ENCODE measurements at places on chromosomes 4 and X.
A peak's percentile ranks its signal among the peaks of the same experiment; 100 is the strongest.

GRCh38 chrX:119669424-119670037, 23.4 kb downstream of the SEPTIN6 start:
- no peak for DNase-seq

DNA sequence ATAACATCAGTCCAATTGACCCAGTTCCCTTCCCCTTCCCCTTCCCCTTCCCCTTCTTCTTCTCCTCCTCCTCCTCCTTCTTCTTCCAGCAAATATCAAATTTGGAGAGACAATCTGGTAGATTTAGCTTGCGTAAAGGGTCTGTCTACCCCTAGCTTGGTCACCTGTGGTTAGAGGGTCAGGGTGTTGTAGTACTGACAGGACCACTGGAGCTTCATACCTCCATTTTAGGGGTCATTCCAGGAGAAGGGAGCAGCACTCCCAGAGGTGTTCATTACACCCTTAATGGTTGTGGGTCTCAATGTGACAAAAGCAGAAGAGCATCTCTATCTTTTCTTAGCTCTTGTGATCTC, 3.7 kb upstream of the FGB start:
- no peak for DNase-seq

GRCh38 chr4:150078041-150078578, at the start of gene DCLK2:
DCLK2 (plus strand) TSS chr4:150078445; CDS start chr4:150079028, 583 bp downstream.
- DNase-seq, result peak; percentile 79

DNA sequence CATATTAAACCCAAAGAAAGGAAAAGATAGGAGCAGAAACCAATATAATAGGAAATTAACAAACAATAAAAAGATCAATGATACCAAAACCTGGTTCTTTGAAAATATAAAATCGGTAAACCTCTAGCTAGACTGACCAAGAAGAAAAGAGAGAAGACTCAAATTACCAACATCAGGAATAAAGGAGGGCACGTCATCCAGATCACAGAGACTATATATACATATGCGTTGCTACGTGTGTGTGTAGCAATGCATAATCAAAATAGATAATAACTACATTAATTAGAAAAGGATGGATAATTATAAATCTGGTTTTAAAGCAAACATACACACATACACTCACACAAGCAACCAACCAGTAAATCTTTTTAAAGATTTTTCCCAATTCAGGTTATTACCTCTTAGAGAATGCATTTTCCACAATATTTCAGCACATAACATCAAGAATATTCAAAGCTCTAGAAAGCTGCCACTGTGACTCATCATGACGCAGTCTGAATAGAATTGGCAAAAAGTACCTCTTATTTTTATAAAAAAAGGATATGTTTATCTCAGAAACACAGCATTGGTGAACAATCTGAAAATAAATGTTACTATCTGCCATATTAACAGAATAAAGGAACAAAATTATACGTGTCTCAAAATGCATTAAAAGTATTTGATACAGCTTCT, 41.4 kb upstream of the USP9X start:
- DNase-seq, result no peak

GRCh38 chrX:113412106-113412505, 571.5 kb upstream of the AMOT start:
- DNase-seq, result no peak

DNA sequence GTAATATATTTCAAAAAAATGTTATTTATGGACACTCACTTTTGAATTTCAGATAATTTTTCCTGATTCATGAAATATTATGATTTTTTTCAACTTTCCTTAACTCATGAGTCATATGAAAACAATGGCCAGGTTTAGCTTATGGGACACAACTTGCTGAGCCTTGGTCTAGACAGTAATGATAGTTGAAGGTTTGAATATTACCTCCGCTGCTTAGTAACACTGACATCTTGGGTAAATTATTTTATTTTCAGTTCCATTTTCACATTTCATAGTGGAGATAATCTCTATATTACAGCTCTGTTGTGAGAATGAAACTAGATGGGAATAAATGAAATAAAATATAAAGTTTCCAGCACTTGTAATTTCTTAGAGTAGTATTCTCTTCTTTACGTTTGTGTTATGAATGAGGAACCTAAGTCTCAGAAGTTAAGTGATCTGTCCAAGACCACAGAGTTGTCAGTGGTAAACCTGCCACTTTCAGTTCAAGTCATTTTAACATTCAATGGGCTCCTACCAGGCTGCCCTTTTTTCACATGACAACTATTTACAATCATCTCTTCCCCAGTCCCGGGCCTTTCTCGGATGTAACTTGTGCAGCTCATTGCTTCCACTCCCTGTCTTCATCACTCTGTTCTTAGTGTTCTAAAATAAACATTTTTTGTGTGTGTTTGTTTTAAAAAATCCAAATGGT, 46.8 kb upstream of the GC start:
- DNase-seq, result no peak

- DNase-seq, result no peak
Measured at GRCh38 chrX:79065696-79066095, 78.8 kb upstream of the GPR174 start.

- DNase-seq, result no peak
Measured at GRCh38 chrX:104621781-104622180, 55.8 kb downstream of the IL1RAPL2 start.

DNA sequence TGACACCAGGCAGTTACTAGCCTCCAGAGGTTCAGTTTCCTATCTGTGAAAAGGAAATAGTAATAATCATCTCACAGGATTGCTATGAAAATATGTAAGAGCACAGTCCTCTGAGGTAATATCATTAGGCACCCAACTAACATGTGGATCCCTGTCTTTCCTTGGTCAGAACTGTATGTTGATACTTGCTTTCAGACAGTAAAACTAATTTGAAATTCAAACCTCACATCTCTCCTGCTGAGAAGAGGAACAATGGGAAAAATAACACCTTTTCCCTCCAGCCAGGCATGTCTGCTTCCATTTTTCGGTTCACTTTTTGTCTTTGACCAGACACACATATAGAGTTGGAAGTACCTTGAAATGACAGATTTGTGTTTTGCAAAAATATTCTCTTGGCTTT, 262.7 kb downstream of the IL15 start:
- no peak for DNase-seq

GRCh38 chr4:40299811-40300292, 35.3 kb upstream of the CHRNA9 start:
- no peak for DNase-seq

GRCh38 chr4:149168645-149169044, 647.0 kb downstream of the IQCM start:
- no peak for DNase-seq

- no peak for DNase-seq
Measured at GRCh38 chr4:2142630-2143427, 83.7 kb downstream of the NAT8L start.

DNA sequence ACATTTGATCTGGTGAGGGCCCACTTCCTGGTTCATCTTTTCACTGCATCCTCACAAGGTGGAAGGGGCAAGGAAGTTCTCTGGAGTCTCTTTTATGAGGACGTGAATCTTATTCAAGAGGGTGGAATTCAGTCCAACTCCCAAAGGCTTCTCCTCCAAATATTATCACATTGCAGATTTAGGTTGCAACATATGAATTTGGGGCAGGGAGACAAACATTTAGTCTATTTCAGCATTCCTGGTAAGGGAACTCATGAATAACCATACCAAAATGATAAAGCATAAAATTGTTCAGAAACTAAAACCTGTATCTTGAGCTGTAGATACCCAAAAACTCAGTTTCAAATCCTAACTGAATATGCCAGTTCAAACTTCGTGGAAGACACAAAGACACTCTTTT, 246.8 kb downstream of the QDPR start:
- DNase-seq, result no peak

DNA sequence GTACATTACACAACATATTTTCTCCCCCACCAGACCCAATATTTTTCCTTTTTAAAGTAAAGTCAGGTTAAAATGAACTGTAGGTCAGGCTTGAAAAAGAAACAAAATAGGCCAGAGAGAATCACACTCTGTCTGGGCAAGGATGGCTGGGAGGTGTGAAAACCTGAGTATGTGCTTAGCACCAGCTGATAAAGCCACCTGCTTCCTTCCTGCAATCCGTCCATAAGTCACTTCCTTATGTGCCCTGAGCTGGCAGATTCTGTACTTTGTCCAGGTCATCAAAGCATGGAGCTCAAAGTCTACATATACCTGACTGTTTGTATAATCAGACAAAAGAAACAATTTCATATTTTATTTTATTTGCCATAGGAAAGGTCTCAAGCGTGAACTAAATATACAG, 37.7 kb downstream of the ANTXR2 start:
- peak; percentile 39 for DNase-seq

DNA sequence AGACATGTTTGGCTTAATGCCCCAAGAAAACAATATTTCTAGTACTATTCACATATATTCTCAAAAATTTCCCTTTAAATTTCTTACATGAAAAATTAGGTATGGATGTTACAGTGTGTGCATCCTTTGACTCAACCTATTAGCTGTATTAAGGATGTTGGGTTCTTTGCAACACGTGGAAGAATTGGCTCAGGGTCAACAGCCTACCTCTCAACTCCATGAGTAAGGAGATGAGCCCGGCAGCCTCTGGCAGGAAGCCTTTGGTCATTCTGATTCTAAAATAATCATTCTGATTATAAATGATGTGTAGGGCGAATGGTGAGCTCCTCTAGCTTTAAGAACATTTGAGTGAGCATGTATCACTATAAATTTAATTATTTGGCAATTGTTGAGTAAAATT, 148.0 kb upstream of the WDFY3 start:
- DNase-seq, result no peak

Data from NCI-H146 (cell line).